T-helper 1 cell (primary cell): ENCODE measurements at places on chromosomes 1 and 21.
A peak's percentile ranks its signal among the peaks of the same experiment; 100 is the strongest.

GRCh38 chr21:41364308-41364707, 2.5 kb downstream of the MX2 start:
- no peak for DNase-seq

- DNase-seq: no peak
Measured at GRCh38 chr1:183622884-183623785, 12.4 kb downstream of the ARPC5 start.

- no peak for DNase-seq
Measured at GRCh38 chr1:197598935-197599334, 176.3 kb downstream of the DENND1B start.

DNA sequence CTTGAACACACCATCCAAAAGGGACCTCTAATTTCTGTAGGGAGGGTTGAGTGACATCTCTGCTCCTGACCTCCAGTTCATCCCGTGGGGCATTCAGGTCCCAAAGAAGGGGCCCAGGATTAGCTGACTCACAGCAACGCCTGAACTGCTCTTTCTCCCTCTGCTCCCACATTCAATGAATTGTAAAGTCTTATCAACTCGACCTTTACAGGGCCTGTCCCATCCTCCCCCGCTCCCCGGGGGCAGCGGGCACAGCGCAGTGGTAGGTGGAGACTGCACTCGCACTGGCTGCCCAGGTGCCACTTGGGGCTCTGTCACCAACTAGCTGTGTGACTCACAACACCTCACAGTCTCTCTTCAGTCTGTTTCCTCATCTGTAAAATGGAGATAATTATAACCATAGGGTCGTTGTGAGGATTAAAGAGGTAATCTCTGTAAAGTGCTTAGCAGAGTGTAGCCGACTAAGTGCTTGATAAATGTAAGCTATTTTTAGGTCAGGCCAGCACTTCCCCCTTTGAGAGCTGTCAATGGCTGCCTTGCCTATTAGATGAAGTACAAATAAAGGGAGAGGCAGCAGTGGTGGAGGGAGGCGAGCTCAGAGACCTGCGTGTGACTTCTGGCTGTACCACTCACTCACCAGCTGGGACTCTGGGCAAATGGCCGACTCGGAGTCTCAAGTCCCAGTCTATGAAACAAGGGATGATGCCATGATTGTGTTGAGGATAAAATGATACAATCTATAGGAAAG, 637 bp upstream of the MYBPHL start:
- DNase-seq: no peak

DNA sequence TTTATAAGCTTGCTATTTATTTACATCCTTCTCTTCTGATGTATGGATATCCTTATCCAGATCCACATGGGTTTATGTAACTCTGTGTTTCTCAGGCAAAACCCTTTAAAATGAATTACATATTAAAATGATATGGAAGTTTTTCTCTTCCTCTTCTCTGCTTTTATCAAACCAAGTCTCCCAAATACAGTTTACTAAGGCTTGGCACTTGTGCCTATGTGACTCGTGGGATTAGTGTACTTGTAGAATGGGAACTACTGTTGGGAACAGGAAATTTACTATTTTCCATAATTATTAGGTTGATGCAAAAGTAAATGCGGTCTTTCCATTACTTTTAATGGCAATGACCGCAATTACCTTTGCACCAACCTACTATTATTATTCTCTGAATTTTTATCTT, 14.8 kb downstream of the SIM2 start:
- no peak for DNase-seq

DNA sequence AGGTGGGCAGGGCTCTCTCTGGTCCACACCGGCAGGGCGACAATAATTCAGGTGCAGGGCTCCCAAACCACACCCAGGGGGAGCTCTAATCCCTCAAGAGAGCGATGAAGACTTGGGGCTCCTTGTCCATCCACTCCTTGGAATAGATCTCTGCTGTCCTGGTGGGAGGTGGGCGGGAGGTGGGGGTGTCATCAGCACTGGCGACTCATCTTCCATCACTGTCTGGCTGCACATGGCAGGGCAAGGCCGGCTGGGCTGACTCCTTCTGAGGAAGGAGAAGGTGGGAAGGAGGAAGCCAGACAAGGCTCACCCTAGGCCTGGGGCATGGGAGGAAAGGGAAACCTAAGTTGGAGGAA, 29.3 kb downstream of the TNNT2 start:
- DNase-seq: no peak

- DNase-seq: peak; percentile 12
Measured at GRCh38 chr1:112298558-112298957, 97.5 kb upstream of the CTTNBP2NL start.

GRCh38 chr1:97372531-97372930, 548.3 kb downstream of the DPYD start:
- no peak for DNase-seq

DNA sequence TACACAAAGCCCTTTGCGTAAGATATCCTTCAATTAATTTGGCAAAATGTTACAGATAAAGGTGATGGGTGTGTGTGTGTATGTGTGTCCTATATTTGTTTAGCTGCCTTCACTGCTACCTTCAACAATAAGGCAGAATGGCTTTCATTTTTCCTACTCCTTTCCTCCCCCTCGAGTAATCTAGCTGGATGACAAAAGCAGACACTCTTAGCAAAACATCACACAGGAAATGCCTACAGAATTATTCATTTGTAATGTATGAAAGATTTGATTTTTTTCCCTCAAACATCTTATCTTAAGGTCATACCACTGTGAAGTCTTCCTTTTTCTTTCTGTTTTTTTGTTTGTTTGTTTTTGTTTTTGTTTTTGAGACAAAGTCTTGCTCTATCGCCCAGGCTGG, 10.6 kb downstream of the PTPN22 start:
- DNase-seq: no peak

GRCh38 chr1:30179942-30180543, 543.3 kb downstream of the MATN1 start:
- DNase-seq: no peak

DNA sequence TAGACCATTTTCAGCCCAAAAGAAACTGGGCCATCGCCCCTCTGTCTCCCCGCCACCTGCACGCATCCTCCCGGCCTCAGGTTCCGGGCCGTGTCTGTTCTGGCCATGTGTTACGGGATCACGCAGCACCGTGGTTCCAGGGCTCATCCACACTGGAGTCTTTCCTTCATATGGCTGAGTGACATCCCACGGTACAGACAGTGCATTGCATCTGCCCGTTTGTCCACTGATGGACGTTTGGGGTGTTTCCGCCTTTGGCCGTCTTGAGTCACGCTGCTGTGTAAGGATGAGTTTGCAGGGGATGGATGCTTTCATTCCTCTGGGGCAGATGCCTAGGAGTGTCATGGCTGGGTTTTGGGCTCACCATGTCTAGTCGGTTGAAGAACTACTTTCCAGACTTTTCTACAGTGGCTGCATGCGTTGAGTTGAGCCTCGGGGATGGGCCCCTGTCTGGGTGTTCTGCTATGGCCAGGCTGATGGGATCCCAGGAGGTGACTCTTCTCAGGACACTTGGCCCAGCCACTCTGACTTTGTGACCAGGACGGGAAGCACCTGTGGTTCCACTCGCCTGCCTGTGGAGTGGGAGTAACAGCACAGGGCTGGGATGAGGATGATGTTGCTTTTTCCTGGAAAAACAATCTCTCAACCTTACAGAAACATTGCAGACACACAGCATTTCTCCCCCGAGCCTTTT, 16.8 kb downstream of the RRP1 start:
- DNase-seq: no peak

GRCh38 chr1:240575981-240576662, 35.8 kb downstream of the GREM2 start:
- no peak for DNase-seq

DNA sequence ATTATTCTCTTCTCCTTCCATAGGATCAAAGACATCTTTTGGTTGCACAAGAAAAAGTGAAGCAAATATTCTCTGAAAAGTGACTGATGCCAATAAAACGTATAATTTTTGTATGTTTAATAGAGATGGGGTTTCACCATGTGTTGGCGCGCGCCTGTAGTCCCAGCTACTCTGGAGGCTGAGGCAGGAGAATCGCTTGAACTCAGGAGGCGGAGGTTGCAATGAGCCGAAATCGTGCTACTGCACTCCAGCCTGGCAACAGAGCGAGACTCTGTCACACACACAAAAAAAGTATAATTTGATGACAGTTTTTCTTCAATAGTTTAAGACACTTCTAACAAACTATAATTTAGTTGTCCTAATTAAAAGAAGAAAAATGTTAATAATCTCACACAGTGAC, 23.8 kb downstream of the ANP32E start:
- DNase-seq: no peak

DNA sequence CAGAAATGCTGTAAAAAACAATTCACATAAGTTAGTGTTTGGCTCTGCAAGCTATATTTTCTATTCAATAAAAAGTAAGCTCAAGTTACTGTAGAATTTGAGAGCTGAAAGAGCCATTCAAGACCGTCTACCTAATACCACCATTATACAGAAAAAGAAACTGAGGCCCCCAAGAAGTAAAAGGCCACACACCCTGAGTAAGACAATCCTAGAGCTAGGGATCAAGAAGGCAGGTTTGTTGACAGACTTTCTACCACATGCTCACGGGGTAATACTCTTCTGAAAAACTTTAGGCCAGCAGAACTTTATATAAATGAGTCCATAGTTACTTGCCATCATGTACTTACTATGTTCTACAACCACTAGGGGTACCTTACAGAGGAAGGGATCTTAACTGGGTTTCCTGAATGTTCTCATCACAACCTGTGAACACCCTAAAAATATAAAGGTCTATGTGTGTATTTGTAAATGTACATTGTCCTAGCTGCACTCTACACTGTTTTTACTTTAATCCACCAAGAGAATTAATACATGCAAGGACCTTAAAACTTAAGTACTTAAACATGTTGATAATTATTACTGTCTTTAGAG, 2.7 kb downstream of the PSMG1 start:
- no peak for DNase-seq
